Karpas-422 (cell line): ENCODE measurements at places on chromosomes 1 and 21.

DNA sequence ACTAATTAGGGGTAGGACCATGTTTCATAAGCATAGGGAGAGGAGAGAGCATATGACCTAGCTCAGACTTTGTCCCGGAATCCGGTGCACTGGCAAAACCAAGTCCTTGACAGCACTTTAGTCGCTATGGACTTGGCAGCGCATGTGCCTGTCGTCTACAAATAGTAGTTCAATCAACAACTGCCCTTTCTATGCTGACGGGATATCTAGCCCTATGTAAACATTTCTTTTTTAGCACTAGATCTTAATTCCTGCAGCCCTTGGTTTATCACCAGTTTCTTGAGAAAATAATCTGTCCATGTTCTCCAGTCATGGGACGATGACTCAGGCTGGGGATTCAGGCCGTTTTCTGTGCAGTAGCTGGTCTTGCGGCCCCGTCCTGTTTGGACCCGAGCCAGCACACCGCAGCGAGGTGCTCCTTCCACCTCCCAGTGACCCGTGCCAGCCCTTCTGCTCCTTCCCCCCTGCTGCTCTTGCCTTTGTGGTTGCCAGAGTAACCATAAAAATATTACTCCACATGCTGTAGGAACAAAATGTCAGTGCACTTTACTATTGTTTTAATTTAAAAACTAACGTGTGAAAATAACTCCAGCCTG is 8.6 kb upstream of the MT1HL1 start:
- DNase-seq: no peak

- DNase-seq: no peak
These were observed 52.4 kb upstream of the ACADM start for GRCh38 chr1:75672108-75672507.

DNA sequence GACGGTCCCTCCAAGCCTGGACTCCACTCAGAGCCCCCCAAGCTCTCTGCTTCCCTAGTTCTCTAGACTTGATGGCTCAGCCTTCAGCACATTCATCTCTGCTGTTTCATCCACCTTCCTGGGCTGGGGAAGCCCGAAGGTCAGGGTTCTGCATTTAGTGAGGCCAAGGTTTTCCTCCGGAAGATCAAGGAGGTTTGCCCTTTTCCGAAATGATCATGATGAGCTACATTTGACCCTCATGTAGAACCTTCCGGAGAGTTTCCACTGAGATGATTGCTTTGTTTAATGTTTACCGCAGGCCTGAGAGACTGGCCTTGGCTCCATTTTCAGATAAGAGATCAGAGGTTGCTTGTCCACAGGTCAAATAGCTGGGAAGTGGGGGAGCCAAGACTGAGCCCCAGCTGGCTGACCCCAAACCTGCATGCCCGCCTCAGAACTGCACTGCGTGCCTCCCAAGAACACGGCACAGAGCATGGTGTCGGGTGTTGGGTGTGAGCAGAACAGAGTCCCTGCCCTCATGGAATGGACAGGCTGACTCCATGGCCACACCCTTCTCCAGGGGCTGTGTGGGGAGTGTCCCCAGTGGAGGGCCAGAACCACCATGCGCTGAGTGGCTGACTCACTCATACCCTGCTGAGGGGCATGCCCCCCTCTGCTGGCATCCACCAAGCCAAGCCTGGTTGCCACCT is 200.8 kb upstream of the TMEM51 start:
- DNase-seq: no peak

GRCh38 chr1:58721247-58721820 is 21.5 kb upstream of the MYSM1 start:
- DNase-seq: no peak

DNA sequence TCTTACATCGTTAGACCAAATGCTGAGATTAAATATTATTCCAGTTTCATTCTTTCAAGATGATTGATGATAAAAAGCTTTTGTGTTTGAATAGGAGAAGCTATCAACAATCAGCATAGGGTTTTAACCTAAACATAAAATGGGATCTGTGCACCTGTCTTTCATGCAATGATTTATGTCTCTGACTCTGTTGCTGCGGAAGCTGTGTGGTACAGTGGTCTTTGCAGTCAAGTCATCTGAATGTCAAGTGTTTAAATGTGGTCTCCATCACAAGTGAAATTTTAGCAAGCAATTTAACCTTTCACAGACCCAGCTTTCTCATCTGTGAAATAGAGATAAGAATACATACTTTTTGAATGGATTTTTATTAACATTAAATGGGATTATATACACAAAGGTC is 107.2 kb downstream of the PLPPR5 start:
- DNase-seq: no peak

DNA sequence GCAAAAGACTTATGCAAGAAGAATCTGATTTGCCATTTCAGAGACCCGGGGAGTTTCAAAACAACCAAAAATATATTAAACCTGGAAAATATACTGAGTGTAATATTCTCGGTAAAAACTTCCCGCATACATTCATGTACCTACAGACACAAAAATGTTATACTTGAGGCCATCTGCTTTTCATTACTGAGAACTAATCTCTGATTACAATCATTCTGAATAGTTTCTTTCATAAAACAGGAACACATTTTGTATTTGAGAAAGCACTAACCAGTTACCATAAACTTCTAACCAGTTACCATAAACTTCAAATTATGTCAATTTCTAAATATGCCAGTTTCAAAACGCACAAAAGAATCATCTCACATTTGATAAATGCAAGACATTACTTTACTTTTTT is 7.8 kb downstream of the ZNHIT6 start:
- DNase-seq: no peak

GRCh38 chr21:31008355-31008754 is 29.9 kb downstream of the KRTAP19-8 start:
- no peak for DNase-seq

DNA sequence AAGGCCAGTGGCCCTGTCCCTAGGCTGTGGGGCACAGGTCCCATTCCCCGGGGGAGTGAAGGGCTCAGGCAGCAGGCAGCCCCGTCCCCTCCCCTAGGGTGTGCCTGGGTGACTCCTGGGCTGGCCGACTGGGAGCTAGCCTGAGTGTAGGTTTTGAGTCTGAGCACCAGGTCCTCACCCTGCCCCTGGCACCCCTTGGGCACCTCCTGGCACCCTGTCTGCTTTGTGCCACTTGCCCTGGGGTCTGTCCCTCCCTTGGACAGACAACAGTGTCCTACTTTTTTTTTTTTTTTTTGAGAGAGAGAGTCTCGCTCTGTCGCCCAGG is 24.2 kb downstream of the RRP1 start:
- no peak for DNase-seq
